Fibroblast of skin of right quadriceps (primary cell): ENCODE measurements at places on chromosomes 6 and 20.

GRCh38 chr20:59031564-59032022 lies 542 bp downstream of the ATP5F1E start:
- no peak for DNase-seq

DNA sequence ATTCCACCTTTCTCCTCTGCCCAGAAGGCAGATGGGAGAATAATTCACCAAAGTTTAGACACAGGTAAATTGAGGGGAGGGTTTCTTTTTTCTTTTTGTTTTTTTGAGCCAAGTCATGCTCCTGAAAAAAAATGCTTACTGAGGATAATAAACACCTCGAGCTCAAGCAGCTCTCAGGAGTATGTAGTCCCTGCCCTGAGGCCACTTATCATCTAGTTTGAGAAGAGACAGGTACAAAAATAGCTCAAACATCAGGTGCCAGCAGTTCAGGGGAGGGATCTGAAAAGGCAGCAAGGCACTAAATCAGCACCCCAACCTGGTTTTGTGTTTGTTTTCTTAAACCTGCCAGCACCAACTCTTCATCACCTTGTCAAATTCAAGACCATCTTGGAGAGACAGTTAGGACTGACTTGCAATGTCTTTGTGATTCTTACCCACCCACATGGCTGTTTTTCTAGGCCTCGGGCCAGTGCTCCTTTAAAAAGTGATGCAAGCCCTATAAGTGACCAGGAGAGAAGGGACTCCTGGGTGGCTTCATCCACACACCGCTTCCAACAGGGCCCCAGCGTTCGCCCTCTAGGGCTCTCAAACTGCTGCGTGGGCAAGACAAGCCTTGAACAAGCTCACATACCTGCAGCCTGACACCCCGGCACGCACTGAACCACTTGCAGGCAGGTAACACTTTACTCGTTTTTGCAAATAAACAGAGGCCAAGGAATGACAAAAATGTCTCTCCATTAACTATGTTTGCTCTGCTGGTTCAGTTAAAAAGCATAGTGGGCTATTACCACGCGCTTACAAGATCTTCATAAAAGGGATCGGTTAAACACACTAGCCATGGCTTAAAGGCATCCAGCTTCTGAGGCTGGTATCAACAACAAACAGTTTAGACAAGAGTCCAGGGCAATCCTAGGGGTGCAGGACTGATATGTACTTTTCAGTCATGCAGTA lies 13.9 kb downstream of the JAG1 start:
- DNase-seq: no peak

- DNase-seq: no peak
These were observed 149.0 kb upstream of the SGK1 start for GRCh38 chr6:134466771-134467525.

- no peak for DNase-seq
These were observed 26.3 kb downstream of the SLC2A4RG start for GRCh38 chr20:63765902-63766301.

DNA sequence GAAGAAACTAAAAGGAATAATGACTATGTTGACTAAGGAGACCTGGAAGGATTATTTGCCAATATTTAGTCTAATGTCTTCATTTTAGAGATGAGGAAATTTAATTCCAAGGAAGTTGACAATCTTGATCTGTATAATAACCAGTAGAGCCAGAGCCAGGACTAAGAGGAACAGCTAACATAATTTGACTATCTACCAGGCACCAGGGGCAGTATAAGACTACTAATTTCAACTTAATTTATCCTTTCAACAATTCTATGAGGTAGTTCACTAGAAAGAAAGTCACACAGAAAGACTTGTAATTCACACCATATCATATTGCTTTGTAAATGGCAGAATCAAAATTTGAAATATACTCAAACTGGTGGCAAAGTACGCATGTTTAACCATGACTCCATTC lies 273.0 kb upstream of the STXBP5 start:
- DNase-seq: no peak

DNA sequence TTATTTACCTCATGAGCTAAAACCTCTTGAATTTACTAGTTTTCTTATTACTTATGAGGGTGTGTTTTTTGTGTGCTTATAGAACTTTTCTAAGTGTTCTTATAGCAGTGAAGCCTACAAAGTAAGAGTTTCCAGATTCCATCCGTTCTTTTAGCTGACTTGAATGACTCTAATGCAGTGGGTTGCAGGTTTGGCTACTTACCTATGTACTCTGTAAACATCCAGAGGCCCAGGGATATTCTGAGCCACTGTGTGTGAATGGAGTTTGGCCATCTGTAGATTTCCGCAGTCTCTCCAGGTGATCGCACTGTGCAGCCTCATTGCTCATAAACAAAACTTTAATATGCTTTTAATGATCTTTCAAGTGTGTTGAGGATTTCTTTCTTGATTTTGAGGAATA lies 157.8 kb downstream of the MYO6 start:
- DNase-seq: no peak

- DNase-seq: no peak
These were observed 5.8 kb downstream of the OLIG3 start for GRCh38 chr6:137488150-137489045.

DNA sequence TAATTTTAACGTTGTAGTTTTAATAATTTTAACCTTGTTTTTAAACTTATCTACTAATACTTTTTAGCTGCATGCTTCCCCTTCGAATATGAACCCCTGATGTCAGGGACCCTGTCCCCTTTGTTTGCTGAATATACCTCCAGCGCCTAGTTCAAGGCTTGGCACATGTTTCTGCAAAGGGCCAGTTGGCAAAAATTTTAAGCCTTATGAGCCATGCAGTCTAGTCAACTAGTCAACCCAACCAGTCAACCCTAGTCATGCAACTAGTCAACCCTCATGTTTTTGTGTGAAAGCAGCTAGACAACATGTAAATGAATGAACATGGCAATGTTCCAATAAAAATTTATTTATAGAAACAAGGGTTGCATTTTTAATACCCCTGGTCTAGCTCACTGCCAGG lies 119.8 kb downstream of the BCAS1 start:
- no peak for DNase-seq

DNA sequence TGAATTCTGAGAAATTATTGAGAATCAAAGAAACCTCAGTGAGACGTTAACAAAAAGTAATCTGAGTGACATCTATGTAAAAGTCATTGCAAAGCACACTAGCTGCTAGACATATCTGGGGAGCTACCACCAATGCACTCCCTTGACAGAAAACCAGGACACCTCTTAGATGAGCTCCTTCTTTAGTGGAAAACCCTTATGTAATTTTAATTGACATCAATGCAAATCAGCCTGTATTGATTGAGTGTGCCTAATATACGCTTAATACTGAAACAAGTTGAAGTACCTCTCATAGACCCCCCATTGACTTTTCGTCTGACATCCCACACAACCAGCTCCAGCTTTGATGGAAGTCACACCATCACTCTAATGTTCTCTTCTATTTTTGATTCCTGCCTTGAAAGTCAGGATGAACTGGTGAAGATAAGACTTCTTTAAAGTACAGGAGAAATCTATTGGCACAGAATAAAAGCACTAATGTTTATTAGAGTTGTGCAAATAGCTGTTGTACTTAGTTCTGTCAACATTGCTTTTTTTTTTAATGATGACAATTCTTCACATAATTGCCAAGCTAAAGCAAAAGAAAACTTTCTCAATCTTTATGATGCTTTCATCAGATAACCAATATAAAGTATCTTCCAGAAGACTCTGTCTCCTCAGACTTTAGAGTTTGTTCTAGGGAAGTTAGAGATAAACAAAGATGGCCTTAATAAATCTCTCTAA lies 98.0 kb upstream of the FAM8A1 start:
- DNase-seq: no peak

DNA sequence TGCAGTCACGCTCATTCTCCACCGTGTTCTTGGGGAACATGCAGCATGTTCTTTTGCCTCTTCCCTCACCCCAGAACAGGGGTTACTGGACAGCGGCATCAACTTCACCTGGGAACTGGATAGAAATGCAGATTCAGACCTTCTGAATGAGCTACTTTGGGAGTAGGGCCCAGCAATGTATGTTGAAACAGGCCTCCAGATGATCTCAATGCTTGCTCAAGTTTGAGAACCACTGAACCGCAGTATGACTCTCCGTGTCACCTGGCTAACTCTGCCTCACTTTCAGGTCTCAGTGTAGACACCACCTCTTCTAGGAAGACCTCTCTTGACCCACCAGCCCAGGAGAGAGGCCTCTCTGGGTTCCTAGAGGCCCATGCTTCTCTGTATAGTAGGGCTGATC lies 4.9 kb downstream of the TRIB3 start:
- DNase-seq: no peak

GRCh38 chr6:68211242-68211795 lies 423.8 kb upstream of the ADGRB3 start:
- DNase-seq: peak; percentile 5

DNA sequence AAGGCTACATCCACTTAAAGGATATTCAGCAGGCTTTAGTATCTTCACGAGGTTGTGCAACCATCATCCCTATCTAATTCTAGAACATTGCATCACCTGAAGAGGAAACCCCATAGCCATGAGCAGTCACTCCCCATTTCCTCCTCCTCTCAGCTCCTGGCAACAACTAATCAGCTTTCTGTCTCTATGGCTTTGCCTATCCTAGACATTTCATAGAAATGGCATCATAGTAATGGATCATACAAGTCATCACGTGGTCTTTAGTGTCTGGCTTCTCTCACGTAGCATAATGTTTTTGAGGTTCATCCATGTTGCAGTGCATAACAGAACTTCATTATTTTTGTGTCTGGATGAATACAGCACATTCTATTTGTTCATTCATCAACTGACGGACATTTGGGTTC lies 20.5 kb downstream of the SNAI1 start:
- DNase-seq: peak; percentile 95

DNA sequence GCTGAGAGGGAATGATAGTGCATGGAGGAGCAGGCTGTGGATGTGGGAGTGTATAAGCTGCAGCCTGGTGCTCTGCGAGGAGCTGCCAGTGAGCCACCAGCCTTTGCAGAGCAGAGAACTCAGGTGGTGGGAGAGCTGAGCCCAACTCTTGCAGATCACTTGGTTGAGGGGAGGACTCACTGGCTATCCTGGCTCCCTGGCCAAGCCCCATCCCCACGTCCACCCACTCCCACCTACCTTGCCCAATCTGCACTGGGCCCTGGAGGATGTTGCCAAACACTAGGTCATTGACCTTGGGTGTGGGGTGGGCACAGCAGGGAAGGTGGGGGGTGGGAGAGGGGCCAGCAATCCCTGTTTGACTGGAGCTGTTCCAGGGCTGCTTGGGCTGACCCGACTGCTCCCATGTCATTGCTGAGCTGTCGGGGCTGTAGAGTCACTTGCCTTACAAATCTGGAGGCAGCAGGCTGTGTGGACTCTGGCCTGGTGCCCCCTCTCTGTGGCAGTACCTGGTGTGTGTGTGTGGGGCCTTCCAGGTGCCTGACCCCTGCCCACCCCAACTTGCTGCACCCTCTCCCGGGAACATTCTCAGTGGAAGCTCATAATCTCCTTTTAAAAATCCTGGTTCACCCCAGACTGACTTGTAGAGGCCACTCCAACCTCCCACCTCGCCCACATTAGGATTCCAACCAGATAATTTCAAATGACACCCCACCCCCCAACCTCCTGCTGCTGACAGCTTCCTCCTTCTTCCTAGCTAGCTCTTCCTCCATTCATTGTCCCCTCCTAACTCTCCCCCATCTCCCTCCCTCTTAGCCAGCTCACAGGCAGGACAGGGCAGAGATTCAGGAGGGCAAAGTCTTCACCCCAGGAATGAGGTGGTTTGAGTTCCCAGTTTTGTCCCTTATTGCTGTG lies 162.3 kb downstream of the MRPL14 start:
- DNase-seq: no peak

DNA sequence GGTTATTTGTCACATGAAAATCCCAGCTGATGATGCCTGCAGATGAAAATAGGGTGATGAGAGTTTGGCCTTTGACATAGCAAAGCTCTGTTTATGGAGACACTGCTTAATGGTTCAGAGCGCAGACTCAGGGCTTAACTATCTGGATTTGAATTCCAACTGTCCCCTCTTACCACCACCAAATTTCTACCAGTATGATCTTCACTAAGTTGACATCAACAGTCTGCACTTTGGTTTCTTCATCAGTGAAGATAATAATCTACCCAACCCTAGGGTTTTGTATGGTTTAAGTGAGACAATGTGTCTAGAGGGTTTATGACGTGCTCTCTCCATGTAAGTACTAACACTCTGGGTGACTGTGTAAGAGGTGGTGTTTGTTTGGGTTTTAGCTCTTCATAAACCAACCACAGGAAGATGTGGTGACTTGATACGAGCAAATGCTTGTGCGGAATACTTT lies 151.4 kb upstream of the TNFAIP3 start:
- DNase-seq: peak; percentile 51

- no peak for DNase-seq
These were observed 140.8 kb downstream of the SLC16A10 start for GRCh38 chr6:111228094-111228493.

- DNase-seq: no peak
These were observed 86.6 kb downstream of the GCLC start for GRCh38 chr6:53458105-53458866.

GRCh38 chr6:148414836-148415235 lies 72.2 kb downstream of the SASH1 start:
- DNase-seq: peak; percentile 88
